ENCODE measurements at places on chromosomes 6 and 20.
A peak's percentile ranks its signal among the peaks of the same experiment; 100 is the strongest.

DNA sequence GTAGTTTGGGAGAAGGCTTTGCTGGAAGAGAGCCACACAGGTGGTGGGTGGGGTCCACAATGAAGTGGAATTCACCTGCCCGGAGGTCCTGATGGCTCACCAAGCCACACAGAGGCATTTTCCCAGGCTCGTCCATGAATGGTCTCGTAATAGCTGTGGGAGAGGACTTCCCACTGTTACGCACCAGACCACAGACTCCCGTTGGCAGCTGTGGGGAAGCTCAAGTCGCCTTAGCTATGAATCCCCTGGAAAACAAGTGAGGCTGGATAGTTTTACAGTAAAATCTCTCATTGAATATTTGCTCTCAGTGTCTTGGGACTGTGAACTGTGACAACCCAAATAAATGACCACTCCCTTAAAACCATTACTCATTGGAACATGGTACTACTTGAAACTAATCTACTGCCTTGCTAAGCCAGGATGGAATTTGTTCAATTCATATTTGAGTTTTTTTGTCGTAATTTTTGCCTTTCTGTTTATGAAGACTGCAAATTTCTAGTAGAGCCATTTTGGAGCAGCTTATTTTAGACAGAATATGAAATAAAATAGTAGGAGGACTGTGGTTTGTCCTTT lies 79.4 kb downstream of the JAG1 start:
- DNase-seq, result no peak

GRCh38 chr20:64041040-64041780 lies 5.2 kb downstream of the C20orf204 start:
- peak; percentile 70 for DNase-seq

DNA sequence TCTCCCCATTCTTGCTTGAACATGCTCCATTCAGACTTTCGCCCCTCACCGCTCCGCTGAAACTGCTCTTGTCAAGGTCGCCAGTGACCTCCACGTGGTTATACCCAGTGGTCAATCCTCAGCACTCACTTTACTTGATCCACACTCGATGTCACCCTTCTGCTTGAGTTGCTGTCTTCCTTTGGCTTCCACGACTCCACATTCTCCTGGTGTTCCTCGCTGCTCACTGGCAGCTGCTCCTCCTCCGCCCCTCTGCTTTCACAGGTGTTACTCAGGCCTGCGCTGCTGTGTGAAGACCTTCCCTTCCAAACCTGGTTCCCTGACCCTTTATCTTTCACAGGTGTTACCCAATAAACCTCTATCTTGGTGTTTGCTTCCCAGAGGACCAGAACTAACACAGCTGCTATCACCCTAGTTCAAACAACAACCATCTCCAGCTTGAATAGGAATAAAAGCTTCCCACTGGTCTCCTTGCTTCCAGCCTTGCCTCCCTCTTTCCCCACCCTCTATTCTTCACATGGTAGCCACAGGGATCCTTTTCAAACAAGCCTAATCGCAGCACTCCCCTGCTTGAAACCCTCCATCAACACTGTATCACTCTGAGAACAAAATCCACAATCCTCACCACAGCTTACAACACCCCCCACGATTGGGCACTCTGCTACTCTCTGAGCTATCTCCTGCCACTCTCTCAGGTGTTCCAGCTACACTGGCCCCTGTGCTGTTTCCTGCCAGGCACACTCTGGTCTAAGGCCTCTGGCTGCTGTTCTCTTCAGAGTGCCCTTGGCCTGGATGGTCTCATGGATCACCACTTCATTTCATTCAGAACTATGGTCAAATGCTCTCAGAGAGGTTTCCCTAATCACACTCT lies 10.7 kb downstream of the PPIL1 start:
- no peak for DNase-seq

- peak; percentile 31 for DNase-seq
Measured at GRCh38 chr6:111592726-111593511, 12.8 kb downstream of the TRAF3IP2 start.

GRCh38 chr6:136582711-136583471 lies 32.7 kb upstream of the MAP7 start:
- no peak for DNase-seq

DNA sequence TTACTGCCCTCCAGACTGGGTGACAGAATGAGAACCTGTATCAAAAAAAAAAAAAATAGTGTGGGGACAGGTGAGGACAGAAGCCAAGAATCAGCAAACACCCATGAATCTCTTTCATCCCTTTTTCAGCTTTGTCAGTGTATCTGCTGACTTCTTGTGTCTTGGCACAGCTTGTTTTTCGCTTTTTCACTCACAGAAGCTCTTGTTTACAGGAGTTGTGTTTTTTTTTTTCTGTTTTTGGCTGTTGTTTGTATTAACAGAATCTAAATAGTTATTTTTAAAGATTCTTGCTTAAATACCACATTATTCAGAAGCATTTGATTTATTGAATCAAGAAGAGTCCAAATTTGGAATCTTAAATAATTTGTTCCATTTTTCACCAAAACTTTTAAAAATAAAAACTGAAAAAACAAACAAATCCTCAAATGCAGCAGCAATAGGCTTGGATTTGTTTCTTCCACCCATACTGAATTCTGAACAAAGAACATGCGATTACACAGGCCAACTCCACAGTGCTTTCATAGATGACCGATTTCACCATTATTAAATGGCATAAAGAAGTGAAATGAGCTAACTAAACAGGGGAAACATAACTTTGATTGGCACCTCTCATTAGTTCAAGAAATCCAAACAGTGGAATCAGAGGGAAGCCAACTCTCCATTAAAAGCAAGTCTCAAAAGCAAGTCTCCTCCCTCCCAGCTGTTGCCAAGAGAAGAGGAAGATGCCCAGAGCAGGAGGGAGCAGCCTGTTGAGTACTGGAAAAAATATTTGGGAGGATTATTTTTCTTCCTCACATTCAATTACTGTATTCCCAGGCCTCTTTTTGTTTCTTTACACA lies 27.2 kb upstream of the GPR63 start:
- no peak for DNase-seq

GRCh38 chr6:165880686-165881085 lies 217.6 kb upstream of the PDE10A start:
- DNase-seq, result no peak

Data from cerebellar nuclear complex (tissue), 1 donor.